ENCODE measurements at places on chromosomes 1 and 21.

GRCh38 chr1:30183895-30184294 is 539.5 kb downstream of the MATN1 start:
- no peak for DNase-seq

- DNase-seq, result no peak
Measured at GRCh38 chr1:160168016-160168415, 16.6 kb downstream of the ATP1A4 start.

DNA sequence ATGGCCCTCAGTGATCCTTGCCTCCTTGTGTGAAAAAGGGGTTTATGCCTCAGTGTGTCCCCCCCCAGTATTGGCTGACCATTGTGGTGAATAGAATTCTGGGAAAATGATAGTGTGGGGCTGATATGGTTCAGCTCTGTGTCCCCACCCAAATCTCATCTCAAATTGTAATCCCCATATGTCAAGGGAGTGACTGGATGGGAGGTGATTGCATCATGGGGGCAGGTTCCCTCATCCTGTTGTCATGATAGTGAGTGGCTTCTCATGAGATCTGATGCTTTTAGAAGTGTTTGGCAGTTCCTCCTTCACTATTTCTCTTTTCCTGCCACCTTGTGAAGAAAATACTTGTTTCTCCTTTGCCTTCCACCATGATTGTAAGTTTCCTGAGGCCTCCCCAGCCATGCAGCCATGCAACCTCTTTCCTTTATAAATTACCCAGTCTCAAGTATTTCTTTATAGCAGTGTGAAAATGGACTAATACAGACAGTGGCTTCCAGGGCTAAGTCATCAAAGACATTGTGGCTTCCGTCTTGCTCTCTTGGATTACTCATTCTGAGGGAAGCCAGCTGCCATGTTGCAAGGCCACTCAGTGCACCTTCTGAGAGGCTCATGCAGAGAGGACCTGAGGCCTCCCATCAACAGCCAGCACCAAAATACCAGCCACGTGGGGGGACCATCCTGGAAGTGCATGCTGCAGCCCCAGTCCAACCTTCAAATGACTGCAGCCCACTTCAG is 40.6 kb upstream of the SOD1 start:
- no peak for DNase-seq

- DNase-seq, result no peak
Measured at GRCh38 chr1:100499194-100499811, 38.6 kb upstream of the GPR88 start.

- no peak for DNase-seq
Measured at GRCh38 chr1:18142969-18143368, 35.4 kb downstream of the IGSF21 start.

DNA sequence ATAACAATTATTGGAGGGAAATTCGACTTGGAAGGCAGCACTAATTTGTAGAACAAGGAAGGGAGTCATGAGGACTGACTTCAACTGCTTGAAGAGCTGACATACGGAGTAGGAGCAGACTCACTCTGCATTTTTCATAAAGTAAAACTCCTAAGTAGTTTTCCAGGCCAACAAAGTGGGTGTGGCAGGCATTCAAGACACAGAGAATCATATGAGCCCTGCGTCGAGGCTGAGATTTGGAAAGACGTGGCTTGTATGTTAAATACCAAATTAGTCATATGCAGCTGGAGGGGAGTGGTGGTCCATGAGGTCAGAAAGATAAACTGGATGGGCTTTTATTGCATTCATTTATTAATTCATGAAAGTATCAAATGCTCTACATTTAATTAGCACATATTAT is 255.7 kb upstream of the JUN start:
- no peak for DNase-seq

DNA sequence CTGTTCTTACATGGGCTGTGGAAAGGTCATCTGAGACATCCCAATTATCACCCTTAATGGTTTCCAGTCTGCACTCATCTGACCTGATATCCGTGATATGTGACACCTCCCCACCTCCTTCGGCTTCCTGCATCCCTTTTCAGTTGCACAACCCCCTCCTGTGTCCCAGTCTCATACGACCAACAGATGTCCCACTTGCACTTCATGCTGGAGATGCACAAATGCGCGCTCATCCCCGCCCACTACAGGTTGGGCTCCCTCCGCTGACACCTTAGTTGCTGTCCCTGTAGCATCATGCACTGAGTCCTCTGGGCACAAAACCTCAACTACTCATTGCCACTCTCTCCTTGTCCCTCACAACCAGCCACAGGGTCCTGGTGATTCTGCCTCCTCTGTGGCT is 94.4 kb downstream of the MIS18A start:
- DNase-seq, result no peak

- peak; percentile 46 for DNase-seq
Measured at GRCh38 chr1:207645635-207646081, 725 bp downstream of the CR1L start.

- DNase-seq, result no peak
Measured at GRCh38 chr1:201011616-201012015, 11.9 kb downstream of the KIF21B start.

DNA sequence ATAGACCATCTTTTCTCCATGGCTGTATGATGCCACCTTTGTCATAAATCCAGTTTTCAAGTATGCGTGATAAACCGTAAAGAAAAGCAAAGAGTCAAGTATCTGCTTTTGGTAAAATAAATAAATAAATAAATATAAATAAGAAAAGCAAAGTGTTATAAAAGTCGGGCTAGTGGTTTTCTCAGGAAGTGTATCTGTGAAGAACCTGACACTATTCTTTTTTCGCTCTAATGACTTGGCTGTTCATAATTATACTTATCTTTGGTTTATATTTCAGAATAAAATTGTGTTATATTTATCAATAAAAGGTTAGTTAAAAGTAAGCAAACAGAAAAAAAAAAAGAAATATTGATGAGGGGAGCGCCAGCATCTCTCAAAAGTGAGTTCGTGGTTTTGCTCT is 594 bp upstream of the EXO5 start:
- DNase-seq, result no peak

DNA sequence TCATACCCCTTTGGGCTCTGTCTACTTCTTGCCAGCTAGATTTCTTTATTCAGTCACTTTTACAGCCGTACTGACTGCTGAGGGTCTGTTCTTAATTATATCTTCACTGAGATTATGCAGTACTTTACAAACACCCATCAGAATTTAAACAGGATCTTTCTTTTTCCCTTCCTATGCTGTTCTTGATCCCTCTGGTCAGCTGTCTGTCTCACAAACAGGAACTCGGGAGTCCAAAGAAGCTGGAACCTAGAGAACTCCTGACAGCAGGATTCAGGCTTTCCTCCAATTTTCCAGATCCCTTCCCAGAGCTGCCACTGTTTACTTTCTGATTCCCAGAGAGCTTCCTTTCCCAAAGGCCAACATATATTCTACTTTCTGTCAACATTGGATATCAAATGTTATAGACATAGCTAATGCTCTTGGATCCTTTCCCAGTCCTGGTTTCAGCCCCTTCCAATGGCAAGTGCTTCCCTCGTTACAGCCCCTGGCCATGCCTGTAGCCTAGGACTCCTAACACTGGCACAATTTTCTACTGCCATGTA is 59.5 kb downstream of the ATP2B4 start:
- no peak for DNase-seq

GRCh38 chr21:16588433-16588860 is 858.7 kb downstream of the USP25 start:
- peak; percentile 80 for DNase-seq

DNA sequence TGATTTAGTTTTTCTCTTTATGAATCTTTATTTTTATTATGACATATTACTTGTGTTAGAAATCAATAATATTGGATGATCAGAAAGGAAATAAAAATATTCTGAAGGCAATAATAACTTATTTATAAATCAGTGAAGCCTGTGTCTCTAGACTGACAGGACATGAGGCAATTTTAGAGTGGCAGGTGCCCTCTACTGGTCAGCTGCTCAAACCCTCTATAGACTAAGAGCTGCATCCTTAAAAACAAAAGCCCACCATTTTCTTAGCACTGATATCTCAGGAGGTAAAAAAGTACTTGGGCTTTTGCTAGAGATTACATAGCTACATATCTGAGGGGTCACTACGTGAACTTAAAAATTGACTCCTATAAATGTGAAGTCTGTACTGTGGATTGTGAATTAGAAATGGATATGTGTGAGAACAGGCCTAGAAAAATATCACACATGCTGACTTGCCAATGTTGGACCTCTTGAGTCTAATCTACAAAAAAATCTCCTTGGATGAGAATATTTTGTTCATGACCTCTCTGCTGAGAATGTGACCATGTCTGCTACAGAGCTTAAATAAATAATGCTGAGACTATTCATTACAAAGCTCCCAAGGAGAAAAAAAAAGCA is 597.9 kb upstream of the ADAMTS5 start:
- no peak for DNase-seq

GRCh38 chr1:69438056-69438795 is 129.5 kb upstream of the LRRC7 start:
- no peak for DNase-seq

DNA sequence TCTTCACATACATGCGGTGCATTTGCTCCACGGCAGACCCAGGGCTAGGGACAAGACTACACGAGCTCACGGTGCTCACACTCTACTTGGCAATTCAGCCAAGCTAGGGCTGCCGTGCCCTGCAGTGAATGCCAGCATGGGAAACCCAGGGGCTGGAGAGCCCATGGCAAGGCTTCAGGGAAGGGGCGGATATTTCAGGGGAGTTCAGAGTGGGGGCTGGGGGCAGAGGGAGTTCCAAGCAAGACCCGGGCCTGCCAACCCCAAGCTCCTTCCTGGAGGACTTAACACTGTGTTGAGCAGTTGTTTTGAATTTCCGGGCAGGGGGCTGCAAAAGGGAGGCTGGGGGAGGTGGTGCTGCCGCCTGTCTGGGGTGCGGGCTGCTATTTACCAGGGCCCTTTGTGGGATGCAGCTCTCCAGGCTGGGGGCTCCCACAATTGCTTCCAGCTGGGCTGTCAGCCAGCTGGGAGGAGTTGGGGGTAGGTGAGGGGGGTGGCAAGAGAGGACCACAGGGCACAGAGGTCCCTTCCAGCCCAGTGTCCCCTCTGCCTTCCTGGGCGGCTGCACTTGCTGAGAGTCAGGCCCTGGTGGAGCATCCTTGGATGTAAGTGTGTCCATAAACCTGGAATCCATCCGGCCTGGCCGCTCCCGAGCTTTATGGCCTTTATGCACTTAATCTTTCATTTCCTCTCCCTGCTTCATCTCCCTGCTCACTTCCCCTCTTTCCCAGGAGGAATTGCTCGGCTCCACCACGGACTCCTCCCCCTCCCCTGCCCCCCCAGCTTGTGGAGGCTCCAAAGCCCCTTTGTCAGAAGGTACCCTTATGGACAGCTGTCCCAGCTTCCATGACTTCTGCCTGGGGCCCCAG is 55.8 kb upstream of the SSBP3 start:
- peak; percentile 26 for DNase-seq

DNA sequence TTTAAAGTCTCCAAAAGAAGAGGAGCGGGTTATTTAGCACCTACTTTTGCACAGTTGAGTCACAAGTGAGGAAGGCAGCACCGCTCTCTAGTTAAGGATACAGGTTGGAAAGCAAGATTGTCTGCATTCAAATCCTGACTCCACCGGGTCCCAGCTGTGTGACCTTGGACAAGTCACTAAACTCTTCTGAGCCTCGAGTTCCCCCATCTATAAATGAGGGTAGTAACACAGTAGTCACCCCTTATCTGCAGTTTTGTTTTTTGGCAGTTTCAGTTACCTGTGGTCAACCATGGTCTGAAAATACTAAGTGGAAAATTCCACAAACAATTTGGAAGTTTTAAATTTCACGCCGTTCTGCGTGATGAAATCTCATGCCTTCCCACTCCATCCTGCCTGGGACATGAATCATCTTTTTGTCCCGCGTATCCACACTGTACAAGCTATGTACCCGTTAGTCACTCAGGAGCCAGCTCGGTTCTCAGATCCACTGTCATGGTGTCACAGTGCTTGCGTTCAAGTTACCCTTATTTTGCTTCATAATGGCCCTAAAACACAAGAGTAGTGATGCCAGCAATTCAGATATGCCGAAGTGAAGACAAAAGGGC is 49.4 kb downstream of the CAPZB start:
- DNase-seq, result no peak

- no peak for DNase-seq
Measured at GRCh38 chr1:212713465-212714136, 14.0 kb upstream of the BATF3 start.

GRCh38 chr1:59682396-59683080 is 132.2 kb upstream of the HOOK1 start:
- DNase-seq, result no peak
